Mesenteric fat pad (tissue), 1 donor: ENCODE measurements at places on chromosomes 11 and 22. TPM values are rescaled to one million over a fixed set of nuclear protein-coding genes. Genes with fewer than 3 reads are reported as not detected.

DNA sequence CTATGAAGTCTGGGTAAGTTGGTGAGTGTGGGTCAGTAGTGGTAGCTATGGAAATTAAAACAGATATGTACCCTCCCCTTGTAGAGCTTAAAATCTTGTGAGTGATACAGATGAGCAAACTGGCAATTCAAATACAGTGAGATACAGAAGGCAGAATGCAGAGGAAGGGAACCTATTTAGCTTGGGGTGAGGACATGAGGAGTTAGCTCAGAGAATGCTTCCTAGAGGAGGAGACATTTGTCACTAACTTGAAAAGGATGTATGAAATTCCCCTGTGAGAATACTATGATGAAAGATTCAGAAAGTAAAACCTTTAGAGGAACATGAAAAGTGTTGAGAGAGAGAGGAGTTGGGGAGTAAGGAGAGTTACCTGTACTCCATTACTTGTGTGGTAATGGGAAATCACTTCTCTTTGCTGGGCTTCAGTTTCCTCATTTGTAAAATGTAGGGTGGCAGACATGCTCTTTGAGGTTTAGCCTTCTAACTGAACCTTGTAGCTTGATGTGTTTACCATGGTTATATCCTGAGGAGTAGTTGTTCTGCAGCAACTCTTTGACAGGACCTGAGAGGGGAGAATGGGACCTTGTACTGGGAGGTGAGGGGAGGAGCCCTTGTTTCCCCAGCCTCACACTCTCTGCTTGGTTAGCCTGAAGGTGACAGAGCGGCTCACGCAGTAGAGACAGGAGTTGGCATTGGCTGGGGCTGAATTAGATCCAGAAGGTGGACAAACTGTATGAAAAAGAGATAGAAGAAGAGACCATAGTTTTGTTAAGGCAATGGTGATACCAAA, 17.9 kb downstream of the SWAP70 start:
- DNase-seq, result no peak

- no peak for DNase-seq
Measured at GRCh38 chr22:32063701-32064100, 20.6 kb downstream of the SLC5A1 start.

DNA sequence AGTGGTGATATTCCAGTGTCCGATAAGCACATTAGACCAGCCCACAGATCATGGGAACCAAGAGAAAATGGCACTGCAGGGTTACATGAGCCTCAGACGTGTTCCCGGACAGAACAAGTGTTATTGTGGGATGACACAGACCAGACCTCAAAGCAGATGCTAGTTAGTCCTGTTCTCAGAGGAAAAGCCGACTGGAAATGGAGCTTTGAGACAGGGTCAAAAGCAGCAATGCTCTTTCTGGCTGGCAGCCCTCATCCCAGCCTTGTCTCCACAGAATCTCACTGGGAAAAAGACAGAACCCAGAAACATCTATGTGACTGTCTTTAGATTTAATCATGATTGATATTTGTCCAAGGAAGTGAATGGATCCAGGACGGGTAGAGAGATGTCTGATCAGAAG, 506.8 kb downstream of the INSC start:
- no peak for DNase-seq

DNA sequence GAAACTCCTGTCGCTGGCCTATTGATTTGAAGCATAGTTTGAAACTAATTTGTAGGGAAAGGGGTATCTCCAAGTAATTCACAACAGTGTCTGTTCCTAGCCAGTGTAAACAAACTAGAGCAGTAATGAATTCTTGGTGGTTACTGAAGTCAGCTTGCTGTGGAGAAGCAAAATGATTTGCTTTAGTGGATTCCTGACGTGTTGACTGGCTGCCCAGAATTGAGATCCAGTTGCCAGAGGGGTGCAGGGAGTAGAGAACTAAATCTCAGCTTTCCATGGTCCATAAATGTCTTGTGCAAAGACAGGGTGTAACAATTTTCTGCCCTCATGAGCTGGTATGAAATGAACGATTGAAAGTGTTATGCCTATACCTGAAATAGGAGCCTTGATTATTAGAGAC, 382.5 kb upstream of the KIRREL3 start:
- no peak for DNase-seq

GRCh38 chr11:67364783-67365722, 8.3 kb downstream of the CLCF1 start:
- no peak for DNase-seq

DNA sequence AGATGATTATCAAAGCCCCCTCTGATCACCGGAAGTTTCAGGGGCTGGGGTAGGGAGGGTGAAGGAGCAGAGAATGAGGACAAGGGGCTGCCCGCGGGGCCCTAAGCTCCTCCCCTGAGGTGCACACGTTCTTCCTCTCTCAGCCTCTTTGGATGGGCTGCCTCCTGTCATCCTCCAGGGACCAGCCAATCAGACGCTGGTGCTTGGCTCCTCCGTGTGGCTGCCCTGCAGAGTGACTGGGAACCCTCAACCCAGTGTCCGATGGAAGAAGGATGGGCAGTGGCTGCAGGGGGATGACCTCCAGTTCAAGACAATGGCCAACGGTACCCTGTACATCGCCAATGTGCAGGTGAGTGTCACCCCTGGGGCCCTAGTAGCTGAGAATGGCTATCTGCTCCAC, 7.5 kb downstream of the ROBO3 start:
- no peak for DNase-seq

GRCh38 chr22:41801147-41801819, 804 bp downstream of the CCDC134 start:
- DNase-seq, result no peak

GRCh38 chr11:58508814-58509213, 909 bp upstream of the OR5B21 start:
- DNase-seq, result no peak

DNA sequence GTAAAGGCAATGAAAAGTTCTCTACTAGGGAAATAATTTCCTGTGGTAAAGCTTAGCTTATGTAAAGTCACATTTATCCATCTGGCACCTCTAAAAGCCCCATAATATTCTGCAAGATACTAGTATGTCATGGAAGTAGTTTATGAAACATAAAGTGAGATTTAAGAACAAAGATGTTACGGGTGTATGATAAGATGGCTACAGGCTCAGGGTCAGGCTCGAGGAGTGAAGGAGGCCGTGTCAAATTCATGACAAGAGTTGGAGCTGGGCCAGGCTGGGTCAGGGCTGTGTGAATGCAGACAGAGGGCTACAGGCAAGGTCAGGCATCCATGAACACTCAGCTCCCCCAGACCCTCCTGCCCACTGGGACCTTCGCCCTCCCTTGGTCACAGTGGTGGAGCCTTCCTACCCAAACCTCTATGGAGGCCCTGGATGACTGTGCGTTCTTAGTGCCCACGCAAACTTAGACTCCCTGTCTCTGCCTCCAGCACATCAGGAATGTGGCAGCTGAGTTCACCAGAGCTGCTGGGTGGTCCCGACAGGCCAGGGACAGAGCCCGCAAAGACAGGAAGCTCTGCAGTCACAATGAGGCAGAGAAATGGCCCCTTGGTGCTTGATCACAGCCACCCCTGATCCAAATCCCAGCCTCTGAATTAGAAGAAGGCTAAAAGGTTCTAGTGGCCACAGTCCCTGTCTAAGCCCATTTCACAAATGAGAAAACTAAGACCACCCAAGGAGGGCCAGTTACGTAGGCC, 14.8 kb downstream of the IGLL5 start:
- DNase-seq, result no peak

DNA sequence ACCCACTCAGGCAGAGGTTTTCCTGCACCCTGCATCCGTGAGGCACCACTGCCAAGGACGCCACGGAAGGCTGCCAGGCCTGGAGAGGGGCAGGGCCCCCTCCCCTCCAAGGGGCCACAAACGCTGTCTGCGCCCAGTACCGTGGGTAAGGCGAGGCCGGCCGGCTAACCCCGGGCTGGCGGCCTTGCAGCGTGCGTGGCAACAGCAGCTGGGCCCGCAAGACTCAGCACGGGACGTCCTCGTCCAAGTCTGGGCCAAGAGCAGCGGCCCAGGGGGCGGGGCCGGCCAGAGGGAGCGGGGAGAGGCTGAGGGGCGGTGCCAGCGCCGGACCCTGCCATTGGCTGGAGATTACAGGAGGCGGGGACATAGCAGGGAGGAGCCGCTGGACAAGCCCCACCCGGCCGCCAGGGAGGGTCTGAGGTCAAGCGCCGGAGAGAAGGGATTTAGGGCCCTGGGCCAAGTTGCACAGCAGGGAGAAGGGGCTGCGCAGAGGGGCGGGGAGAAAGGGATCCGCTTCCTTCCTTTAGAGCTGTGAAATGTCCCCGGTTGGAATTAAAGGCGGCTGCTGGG, 16.0 kb downstream of the SLC43A1 start:
- DNase-seq, result peak; percentile 98

DNA sequence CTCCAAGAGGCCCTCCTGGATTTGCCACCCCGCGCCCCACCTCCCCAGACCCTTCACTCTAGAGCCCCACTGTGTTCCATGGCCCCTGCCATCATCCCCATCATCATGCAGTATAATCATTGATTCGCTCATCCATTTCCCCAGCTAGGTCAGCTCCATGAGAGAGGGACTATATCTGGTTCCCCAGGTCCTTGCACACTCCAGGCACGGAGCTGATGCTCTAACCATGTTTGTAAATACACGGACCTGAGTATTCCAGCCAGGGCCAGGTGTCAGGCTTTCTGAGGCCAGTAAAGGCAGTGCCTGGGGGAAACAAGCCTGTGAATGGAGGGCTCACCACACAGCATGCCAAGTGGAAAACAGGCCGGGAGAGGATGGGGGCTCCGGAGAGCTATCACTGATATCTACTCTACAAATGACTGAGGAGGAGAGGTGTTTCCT, 27.1 kb upstream of the OAF start:
- DNase-seq, result peak; percentile 73

GRCh38 chr11:36013950-36014897, 70.4 kb downstream of the LDLRAD3 start:
- DNase-seq, result no peak

DNA sequence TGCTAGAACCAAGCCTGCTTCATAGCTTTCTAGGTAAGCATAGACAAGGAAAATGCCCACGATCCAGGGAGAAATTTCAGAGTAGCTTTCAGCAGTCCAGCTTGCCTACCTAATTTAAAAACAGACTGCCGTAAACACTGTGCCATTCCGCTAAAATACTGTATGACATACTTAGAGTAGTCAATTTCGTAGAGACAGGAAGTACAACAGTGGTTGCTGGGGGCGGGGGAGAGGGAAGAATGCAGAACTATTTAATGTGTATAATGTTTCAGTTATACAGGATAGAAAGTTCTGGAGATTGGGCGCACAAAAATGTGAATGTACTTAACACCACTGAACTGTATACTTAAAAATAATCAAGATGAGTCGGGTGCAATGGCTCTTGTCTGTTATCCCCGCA, 56.7 kb downstream of the C11orf58 start:
- DNase-seq, result no peak

GRCh38 chr11:129427816-129428406, 52.3 kb downstream of the BARX2 start:
- no peak for DNase-seq

DNA sequence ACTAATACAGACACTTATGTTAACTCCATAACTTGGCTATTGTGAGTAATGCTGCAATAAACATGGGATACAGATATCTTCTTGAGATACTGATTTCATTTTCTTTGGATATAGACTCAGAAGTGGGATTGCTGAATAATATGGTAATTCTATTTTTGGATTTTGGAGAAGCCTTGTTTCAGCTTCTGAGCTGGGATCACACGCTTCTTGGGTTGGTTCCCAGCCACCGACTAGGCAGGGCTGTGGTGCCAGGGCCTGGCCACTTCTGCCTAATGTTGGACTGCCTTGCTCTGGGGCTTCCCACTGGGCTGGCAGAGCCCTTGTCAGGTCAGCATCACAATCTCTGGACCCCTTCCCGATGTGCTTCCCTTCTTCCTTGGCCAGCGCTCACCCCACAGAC, 14.0 kb upstream of the MCHR1 start:
- DNase-seq, result no peak

- no peak for DNase-seq
Measured at GRCh38 chr11:12769834-12770345, 95.7 kb downstream of the TEAD1 start.

- no peak for DNase-seq
Measured at GRCh38 chr11:78406568-78407196, 10.9 kb downstream of the GAB2 start.

GRCh38 chr11:110096496-110096895, 3.3 kb downstream of the ZC3H12C start:
- no peak for DNase-seq

DNA sequence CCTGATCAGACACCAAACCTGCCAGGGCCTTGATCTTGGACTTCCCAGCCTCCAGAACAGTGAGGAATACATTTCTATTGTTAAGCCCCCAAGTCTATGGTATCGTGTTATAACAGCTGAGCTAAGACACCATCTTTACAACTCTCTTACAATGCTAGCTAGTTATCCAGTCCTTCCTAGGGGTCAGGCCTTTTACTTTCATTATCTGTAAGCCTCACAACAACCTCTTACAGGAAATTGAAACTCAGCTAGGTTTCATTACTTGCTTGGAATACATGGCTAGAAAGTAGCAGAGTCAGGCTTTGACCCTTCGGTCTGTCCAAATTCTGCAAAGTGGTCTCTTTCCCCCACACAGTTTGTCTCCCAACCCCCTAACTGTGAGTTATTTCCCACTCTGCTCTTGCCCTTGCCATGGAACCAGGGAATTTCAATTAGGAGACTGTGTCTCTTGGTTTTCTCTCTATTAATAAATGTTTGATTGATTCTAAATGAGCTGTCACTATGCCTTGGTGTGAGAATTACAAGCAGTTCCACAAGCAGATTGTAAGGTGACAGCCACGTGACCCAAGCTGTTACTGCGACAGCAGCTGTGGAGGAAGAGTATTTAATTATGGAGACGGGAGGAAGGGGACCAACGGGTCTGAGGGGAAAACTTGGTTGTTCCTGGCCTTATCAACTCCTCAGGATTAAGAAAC, 38.4 kb upstream of the CLMP start:
- DNase-seq, result no peak

GRCh38 chr11:15911377-15912044, 444.8 kb downstream of the SOX6 start:
- DNase-seq, result peak; percentile 89

DNA sequence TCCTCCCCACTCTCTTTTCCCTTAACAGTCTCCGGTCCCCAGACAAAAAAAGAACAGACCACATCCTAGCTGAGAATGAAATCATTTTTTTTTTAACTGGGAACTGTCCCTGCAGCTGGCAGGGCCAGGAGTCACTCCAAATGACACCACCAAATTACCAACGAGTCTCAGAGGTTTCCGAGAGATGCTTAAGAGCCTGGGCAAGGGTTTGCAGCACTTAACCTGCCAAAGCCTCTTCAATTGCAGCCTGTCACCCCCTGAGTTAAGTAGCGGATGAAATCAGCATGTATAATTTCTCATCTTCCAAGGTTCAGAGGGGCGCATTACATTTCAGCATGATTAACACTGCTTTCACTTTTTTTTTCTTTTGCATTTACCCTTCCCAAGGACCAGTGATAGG, 71.8 kb downstream of the TENM4 start:
- no peak for DNase-seq

The CASP1 gene
- 25.0 TPM for total RNA-seq

The NEFH gene
- 0.87 TPM for total RNA-seq

The PSMD13 gene
- total RNA-seq, result 100 TPM

The TP53I11 gene
- 133 TPM for total RNA-seq

The FXYD2 gene
- total RNA-seq, result 3.2 TPM

The YPEL4 gene
- total RNA-seq, result 0.71 TPM

The USP2 gene
- total RNA-seq, result 4.2 TPM

The NAALAD2 gene
- 2.7 TPM for total RNA-seq

The CSTPP1 gene
- 15.3 TPM for total RNA-seq

The NKAPD1 gene
- 13.6 TPM for total RNA-seq

The RIMBP3B gene
- total RNA-seq, result 0.06 TPM

The FAM180B gene
- total RNA-seq, result 0.55 TPM

The TBC1D10A gene
- total RNA-seq, result 25.8 TPM

The NAP1L4 gene
- 96.1 TPM for total RNA-seq
